Smooth muscle cell of the pulmonary artery (primary cell): ENCODE measurements at places on chromosomes 5 and 9. TPM values are rescaled to one million over a fixed set of nuclear protein-coding genes. Genes with fewer than 3 reads are reported as not detected.

Gene SV2C
- total RNA-seq, result under 0.01 TPM in 1 of 2 replicates, not detected in the other

Gene LECT2
- not detected in 2 replicates for total RNA-seq

Gene NDUFS6
- total RNA-seq, result 15.7 and 16.7 TPM in 2 replicates

Gene RORB
- 0.50 and 9.6 TPM in 2 replicates for total RNA-seq

Gene FOXD4L3
- 0.07 and 0.10 TPM in 2 replicates for total RNA-seq

Gene CBY3
- 0.20 TPM in 1 of 2 replicates, not detected in the other for total RNA-seq

Gene C9
- total RNA-seq, result not detected in 2 replicates
